ENCODE measurements at places on chromosomes 13 and 19.

- no peak for DNase-seq
Measured at GRCh38 chr13:39310961-39311360, 272.7 kb downstream of the NHLRC3 start.

DNA sequence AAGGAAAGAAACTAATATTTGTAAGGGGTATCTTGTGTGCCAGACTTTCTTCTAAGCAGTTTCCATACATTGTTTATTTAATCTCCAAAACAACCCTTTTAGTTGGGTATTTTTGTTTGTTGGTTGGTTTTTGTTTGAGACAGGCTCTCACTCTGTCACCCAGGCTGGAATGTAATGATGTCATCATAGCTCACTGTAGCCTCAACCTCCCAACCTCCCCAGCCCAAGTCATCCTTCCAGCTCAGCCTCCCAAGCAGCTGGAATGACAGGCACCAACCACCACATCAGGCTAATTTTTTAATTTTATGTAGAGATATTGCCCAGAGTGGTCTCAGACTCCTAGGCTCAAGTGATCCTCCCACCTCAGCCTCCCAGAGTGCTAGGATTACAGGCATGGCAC, 41.2 kb upstream of the LSM14A start:
- DNase-seq, result no peak

- DNase-seq, result peak; percentile 54
Measured at GRCh38 chr13:114035583-114036531, 62.0 kb upstream of the C13orf46 start.

DNA sequence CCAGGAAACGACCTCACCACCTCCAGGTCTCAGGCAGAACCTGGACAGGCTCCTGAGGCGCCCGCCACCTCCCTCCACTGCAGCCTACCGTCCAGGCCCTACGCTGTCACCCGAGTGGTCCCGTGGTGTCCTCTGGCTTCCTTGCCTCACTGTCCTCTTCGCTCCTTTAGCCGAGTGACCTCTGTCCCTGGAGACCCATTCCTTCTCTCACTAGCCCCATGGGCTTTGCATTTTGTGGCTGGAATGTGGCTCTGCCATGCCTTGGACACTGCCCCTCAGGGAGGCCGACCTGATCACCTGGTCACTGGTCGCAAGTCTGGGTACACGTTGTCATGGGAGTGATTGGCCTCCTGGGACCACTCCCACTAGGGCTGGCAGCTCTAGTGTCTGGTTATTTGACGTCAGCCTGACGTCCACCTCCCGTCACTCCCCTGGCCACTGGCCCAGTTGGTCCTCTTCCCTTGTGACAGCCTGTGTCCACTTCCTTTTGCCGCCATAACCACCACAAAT, 17.9 kb downstream of the SLC25A42 start:
- peak; percentile 66 for DNase-seq

DNA sequence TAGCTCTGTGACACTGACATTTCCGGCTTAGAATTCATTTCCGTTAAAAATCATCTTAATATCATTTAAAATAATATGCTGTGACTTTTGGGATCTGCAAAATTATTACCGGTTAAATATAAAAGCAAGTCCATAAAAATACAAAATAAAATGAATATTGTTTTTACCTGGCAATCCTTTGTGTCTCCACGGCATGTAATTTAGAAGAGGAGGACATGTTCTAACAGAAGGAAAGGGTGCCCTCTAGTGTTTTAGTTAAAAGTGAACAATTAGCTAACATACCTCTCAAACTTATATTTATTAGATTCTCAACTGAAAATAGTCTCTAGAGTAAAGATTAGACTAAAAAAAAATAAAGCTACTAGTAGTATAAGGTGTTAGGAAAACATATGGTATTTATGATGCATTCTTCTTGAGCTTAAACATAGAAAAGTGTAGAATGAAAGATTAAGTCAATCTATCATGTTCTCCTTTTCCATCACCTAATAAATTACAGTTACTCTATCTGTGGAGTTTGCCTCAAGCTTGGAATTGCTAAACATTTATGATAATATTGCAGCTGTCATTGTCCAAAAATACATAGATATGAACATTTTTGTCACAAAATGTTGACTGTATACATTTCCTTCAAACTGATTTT, 676.7 kb upstream of the SPRY2 start:
- no peak for DNase-seq

- DNase-seq, result no peak
Measured at GRCh38 chr19:34962687-34963572, 1.1 kb downstream of the ZNF792 start.

GRCh38 chr19:47417107-47417745, 2.1 kb downstream of the MEIS3 start:
- no peak for DNase-seq

- no peak for DNase-seq
Measured at GRCh38 chr13:74444864-74445479, 310.8 kb upstream of the KLF12 start.

GRCh38 chr13:29551214-29551613, 44.3 kb downstream of the SLC7A1 start:
- DNase-seq, result no peak

DNA sequence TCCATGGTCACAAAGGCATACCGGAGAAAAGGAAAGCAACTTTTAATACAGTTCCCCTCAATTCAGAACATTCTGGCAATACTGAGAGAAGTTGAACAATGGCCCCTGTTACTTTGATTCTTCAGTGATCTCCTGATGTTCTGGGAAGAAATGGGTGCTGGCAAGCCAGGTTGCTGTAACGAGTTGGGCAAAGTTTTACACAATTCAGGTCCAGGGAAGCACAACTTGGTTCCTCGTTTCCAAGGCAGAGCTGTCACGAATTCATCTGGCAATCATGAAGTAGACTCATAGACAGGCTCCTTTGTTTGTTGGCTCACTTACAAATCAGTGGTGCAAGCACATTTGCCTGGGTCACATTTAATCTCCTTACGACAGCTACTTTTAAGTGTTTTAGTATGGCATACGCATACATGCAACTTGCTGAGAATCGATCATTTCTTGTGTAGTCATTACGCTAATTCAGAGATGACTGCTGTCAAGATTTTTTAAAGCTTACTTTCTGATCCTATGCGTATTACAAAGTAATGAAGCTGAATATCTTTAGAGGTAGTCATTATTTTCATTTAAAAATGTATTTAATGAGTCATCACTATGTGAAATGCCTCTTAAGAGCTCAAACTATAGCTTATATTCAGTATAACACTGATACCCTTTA, 174.7 kb downstream of the GPC5 start:
- no peak for DNase-seq

- DNase-seq, result no peak
Measured at GRCh38 chr13:47211106-47211505, 314.3 kb upstream of the HTR2A start.

DNA sequence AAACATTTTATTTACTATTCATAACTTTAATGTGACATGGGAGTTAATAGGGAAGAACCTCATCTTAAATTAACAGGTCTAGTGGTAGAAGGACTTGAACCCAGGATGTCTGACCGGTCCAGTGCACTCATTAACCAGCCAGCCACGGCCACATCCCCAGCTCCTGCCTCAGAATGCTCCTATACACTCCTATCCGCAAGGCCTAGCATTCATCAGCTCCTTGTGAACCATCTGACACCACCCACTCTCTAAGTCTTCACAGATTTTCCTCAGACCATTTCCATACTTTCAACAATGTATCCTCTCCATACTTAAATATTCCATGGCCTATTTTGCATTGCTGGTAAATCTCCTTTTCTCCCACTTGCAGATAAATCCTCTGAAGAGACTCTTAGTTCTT, 98.3 kb downstream of the KLF12 start:
- no peak for DNase-seq

- no peak for DNase-seq
Measured at GRCh38 chr19:6663236-6664201, 6.4 kb downstream of the TNFSF14 start.

DNA sequence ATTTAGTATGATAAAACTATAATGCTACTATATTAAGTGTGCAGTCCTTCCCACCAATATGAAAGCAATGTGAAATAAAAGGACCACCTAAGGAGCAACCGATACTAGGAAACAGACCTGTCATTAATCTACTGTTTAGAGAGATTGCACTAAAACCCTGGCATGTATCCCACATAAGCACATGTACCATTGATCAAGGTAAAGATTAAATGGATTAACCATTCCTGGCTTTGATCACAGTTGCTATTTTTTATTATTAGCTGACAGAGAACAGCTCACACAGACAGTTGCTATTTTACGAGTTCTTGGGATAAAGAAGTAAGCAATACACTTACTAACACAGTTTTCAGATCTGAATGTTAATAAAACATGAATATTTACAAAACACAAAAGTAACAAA, 57.7 kb upstream of the ZDHHC20 start:
- DNase-seq, result no peak

DNA sequence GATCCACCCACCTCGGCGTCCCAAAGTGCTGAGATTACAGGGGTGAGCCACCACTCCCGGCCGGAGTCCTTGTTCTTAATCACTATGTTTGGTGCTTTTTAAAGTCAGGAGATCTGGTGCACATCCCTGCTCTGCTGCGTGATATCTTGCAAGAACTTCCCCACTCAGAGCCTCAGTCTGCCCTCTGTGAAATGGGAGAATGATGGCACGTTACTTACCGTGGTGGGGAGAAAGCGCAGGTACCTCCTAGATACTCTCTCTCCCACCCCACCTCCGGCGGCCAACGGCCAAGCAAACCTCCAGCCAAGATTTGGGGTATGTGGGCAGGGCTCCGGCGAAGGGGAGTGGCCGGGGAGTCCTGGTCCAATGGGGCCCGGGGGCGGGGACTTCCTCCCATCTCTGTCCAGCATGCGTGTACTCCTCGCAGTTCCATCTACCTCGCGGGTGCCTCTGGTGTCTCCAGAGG, at the start of gene RYR1:
TSS of gene RYR1 (plus strand) at position 424 of the 466 bp plus-strand sequence. CDS start 139 bp downstream, outside the sequence.
- DNase-seq, result peak; percentile 67

GRCh38 chr13:96053003-96053703, at the start of gene UGGT2:
Gene UGGT2 (minus strand): TSS chr13:96053401. CDS start chr13:96053312, 89 bp downstream.
- DNase-seq, result peak; percentile 96

- DNase-seq, result no peak
Measured at GRCh38 chr13:22194106-22194805, 523.4 kb downstream of the FGF9 start.

- no peak for DNase-seq
Measured at GRCh38 chr13:48547663-48548092, 14.8 kb upstream of the RCBTB2 start.
